PC-9 (cell line): ENCODE measurements at places on chromosomes 1 and 21. TPM values are rescaled to one million over a fixed set of nuclear protein-coding genes. Genes with fewer than 3 reads are reported as not detected.

DNA sequence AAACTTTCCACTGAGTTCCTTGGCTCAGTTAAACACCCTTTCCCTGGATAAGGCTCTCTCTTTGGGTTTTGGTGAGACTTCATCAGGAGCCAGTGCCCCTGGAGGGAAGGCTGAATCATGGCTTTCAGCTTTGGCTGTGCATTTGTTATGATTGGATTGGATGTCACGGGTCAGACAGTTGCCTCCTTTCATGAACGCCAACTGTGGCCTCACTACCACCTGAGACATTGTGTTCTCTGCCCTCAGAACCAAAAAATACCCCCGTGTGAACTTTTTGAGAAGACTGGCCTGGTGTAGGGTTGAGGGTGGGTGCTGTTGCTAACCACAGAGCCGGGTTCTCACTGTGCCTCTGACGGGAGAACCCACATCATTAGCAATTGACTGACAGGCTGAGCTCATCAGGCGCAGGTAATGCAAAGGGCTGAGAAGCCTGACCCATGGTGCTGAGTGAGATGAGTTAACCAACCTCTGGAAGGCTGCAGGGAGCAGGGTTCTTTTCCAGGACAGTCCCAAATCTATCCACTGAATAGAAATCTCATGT lies 65.6 kb downstream of the HHAT start:
- DNase-seq = no peak

CA6 gene
- not detected in 2 replicates for total RNA-seq

DNA sequence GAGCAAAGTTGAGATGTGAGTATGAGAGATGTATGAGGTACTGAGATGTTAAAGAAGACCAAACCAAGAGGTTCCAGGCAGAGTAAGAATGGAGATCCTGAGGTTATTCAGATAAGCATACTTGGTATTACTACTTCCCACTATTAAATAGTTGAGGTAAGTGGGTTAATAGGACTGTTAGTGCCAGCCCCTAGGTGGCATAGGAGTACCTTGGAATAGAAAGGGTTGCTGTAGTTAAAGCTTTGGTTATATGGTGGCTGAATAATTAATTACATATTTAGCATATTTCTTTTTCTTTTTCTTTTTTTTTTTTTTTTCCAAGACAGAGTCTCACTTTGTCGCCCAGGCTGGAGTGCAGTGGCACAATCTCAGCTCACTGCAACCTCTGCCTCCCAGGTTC lies 397.9 kb upstream of the TMPRSS15 start:
- DNase-seq = no peak

- peak; percentile 6 for DNase-seq
Measured at GRCh38 chr1:58754073-58754613, 29.7 kb downstream of the JUN start.

DNA sequence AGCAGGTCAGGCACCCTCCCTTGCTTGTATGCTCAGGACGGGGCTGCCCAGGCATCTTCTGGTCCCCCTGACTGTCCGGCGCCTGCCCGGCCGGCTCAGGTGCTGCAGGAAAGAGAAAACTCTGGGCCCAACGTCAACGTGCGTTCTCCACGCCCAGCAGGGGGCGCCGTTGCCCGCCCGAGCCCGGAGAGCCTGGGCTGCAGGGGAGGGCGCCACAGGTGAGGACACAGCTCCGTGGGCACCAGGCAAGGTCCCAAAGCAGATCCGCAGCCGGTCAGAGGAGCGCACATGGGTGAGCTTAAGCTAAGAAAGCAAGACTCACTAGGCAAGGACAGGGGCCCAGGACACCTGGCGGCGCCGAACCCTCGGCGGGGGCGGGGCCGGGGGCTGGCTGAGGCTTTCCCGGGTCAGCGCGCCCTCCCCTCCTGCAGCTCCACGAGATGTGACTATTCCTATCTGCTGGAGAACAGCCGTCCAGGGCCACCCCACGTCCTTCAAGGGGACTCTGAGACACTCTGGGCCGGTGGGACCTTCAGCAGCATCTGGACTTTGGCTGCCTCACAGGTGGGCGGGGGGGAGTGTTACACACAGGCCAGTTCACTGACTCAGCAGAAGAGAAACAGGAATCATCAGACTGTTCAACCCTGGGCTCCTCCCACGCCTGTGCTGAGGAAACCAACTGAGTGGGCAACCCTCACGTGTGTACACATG lies 29.3 kb downstream of the KRTAP10-1 start:
- DNase-seq = peak; percentile 47

DNA sequence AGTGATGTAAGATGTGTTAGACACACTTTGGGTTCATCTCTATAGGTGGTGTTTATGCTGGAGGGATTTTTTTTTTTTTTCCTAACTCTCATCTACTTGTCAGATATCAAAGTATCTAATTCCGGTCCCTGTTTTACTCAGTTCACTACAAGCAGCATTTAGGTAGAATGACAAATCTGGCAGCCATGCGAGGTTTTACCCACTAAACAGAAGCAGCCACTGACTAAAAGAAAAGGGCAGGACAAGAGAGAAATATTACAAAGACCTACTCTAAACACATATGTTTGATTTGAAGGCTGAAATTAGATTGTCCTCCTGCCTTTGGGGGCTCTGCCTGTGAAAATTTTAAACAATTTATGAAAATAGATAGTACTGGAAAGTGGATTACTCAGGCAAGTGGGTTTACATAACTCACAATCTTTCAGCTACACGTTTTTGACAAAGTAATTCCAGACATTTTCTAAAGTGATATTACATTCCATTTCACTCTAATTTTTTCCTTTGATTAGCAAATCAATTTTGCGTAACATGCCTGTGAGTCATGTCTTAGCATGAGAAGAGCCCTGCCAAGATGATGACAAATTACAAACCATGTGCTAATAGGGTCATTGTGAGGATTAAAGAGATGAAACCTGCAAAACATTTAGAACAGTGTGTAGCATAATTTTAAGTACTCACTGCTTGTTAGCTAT lies 172.6 kb downstream of the PLA2G4A start:
- DNase-seq = peak; percentile 64

DNA sequence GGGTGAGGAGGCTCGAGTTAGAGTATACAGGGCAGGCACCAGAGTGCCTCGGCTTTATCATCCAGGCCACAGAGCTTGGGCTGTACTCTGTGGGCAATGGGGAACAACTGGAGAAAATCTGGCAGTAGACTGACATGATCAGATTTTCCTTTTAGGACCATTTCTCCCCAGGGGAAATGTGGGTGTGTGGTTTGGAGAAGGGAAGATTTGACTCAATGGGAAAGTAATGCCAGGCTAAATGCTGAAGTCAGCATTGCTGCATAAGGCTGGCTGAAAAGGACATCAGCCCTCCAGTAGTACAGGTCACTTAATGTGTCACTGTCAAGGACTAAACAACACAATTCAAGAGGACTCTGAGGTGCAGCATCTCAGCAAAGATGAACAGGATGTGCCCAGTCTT lies 5.0 kb downstream of the FYB2 start:
- no peak for DNase-seq

DNA sequence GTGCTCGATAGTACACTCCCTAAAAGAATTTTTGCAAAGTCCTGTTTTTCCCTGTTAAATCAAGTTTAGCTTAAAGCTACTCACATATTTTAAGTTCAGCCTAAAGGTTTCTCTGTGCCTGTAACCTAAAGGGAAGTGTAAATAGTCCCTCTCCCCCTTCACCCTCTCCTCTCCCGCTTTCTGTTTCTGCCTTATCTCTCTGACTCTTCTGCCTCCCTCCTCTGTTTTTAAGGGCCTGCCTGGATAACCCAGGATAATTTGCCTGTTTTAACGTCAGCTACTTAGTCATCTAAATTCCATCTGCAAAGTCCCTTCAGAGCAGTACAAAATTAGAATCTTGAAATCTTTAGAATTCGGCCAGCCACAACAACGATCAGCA lies 92.6 kb downstream of the NID1 start:
- DNase-seq = no peak

C1orf21 gene
- 13.6 and 13.8 TPM in 2 replicates for total RNA-seq

RGSL1 gene
- total RNA-seq = not detected in 2 replicates

FAM229A gene
- 11.7 and 13.1 TPM in 2 replicates for total RNA-seq

PRRC2C gene
- total RNA-seq = 99.2 and 136 TPM in 2 replicates

GRCh38 chr1:19447550-19447949 lies 37.8 kb downstream of the CAPZB start:
- DNase-seq = no peak

PTGS2 gene
- 0.63 and 2.3 TPM in 2 replicates for total RNA-seq

- peak; percentile 62 for DNase-seq
Measured at GRCh38 chr1:18883636-18884418, 18.5 kb downstream of the ALDH4A1 start.

DNA sequence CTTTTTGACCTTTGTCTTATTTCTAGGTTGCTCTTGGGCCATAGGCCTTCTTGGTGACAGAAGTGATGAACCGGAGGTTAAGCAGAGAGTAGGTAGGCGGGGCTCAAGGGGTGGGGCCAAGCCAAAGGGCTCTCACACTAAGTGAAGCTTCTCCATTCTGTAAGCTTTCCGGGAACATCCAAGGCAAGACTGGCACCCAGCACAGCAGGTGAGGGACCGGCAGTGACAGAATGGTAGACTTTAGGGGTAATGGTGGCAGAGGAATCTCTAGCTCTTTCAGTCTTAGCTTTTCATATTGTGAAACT lies at the start of gene TNFAIP8L2:
TNFAIP8L2 (plus strand) TSS at position 135 of the 305 bp plus-strand sequence. CDS start 2,049 bp downstream, outside the sequence.
- DNase-seq = no peak

- no peak for DNase-seq
Measured at GRCh38 chr1:183330335-183330734, 87.8 kb downstream of the NMNAT2 start.

DNA sequence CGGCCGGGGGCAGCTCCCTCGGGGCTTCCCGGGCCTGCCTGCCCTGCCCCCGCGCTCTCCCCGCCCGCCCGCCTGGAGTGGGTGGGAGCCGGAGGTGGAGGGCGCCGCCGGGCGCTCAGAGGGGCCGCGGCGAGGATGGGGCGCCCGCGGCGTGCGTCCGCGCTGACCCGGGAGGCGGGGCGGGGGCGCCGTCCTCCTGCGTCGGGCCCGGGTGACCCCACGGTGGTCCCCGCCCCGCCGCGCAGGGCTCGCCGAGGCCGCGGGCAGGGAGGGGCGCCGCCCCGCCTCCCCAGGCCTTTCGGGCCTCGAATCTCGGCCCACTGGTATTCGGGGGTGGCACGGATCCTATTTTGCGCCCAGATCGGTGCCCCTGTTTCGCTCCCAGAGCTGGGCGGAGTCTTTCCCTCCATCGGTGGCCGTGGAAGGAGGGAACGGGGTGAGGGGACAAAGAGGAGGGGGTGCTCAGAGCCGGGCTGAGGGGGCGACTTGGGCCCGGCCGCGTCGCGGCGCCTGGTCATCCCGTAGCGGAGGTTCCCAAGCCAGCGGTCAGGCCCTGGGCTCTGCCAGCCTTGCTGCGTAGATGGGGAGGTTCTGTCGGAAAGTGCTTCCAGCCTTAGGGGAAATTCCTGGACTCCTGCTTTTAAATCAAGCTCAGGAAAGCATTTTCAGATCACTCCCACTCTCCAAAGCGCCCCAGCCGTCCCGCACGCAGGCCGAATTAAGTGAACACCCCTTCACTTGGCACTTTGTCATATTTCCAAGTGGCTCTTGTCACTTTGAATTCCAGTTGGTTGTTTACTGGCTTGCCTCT lies 545 bp downstream of the PATJ start:
- no peak for DNase-seq

- no peak for DNase-seq
Measured at GRCh38 chr1:10714337-10715114, 81.9 kb downstream of the CASZ1 start.

MMP23B gene
- 4.6 and 4.9 TPM in 2 replicates for total RNA-seq

- DNase-seq = no peak
Measured at GRCh38 chr1:205456383-205456867, 580 bp upstream of the BLACAT1 start.

- no peak for DNase-seq
Measured at GRCh38 chr1:186465946-186466345, 5.0 kb upstream of the PDC start.

- peak; percentile 59 for DNase-seq
Measured at GRCh38 chr1:147700042-147701006, 30.0 kb upstream of the ACP6 start.

DNA sequence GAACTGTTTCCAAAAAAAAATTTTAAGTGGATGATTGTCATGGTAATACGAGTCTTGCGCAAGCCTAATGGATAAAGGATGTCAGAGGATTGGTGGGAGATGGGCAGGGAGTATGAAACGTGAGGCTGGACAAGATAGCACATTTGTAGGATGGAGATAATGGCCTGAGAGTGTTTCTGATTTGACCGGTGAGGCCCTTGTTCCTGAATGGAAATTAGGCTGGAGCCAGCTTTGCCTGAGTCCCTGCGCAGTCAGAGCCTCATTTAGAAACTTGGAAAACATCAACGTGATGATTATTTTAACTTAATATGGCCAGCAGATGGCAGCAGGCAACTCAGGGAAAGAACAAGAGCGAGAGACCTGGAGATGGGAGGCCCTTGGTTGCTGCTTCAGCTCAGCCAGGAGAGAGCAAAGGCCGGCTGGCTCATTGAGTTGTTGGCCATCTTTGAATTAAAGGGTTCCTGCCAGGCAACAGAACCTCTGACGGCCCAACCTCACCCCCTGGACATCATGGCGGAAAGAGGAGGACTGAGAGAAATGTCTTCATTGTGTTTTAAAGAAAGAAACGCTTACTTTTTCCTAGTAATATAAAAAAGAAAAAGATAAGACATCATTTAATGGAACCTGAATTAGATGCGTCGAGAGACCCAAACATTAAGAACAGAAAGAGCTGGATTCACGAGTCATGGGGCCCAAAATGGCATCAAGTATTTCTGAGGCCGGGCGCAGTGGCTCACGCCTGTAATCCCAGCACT lies 80.3 kb downstream of the SELENOF start:
- peak; percentile 45 for DNase-seq

DNA sequence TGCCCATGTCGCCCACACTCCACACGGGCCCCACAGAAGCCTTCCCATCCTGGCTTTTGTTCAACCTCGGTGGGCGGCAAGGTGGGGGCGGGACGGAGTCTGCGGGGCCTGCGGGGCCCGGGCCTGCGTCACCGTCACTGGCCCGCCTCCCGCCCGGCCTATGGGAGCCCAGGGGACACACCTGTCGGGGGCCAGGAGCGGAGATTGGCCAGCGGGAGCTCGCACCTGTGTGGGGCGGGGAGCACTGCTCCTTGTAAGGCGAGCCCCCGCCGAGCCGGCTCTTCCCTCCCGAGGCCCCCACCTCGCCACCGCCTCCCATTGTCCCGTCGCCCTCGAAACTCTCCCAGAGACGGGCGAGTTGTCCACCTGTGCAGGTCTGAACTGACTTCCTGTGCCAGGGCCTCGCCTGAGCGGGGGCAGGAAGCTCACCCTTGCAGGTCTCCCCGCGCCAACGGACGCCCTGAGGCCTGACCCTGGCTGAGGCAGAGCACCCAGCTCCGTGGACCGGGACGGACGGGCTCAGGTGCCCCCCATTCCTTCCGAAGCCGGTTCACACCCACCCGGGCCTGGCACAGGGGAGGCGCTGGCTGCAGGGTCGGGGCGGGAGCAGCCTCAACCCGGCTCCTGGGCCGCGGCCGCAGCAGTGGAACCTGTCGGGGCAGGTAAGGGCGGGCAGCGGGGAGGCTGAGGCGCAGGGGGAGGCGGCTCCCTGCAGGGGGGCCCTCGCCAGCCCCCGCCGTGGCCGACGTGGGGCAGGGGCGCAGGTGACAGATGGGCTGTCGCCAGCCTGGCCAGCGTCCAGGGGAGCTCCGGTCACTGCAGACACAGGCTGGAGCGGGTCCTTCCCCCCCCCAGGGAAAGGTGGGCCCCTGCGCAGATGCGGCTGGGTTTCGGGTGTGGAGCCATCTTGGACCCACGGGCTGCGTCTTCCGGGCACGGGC lies 10.8 kb upstream of the TTLL10 start:
- DNase-seq = peak; percentile 89
